ENCODE measurements at places on chromosomes 2 and 18. TPM values are rescaled to one million over a fixed set of nuclear protein-coding genes. Genes with fewer than 3 reads are reported as not detected.
A peak's percentile ranks its signal among the peaks of the same experiment; 100 is the strongest.

Gene DHRS9
- total RNA-seq, result 4.8 TPM

Gene DCDC2C
- not detected for total RNA-seq

Gene CPO
- not detected for total RNA-seq

- no peak overlapping the region for H3K4me3 ChIP-seq
- H3K4me1 ChIP-seq, result peaks cover 4% of the 10 kb centered on the region
- peak; percentile 41 for DNase-seq
- H3K27ac ChIP-seq, result no peak overlapping the region
- H3K27me3 ChIP-seq, result no peaks in the 10 kb centered on the region
Observed at GRCh38 chr2:159807183-159808031, 9.4 kb upstream of the CD302 start.

Gene SGPP2
- total RNA-seq, result 9.4 TPM

- no peak overlapping the region for H3K27ac ChIP-seq
- H3K4me3 ChIP-seq, result no peak overlapping the region
- no peak for DNase-seq
- peaks cover 9% of the 10 kb centered on the region for H3K4me1 ChIP-seq
- peaks cover 35% of the 10 kb centered on the region for H3K27me3 ChIP-seq
Observed at GRCh38 chr18:12401881-12402280, 5.8 kb upstream of the PRELID3A start.

- peak overlapping the region; percentile 87 for H3K27ac ChIP-seq
Observed at GRCh38 chr2:135820003-135820618, 16.9 kb downstream of the LCT start.

Gene DSC3
- total RNA-seq, result not detected

- peaks cover 5% of the 10 kb centered on the region for H3K27me3 ChIP-seq
- no peak overlapping the region for H3K4me3 ChIP-seq
- H3K27ac ChIP-seq, result peak overlapping the region; percentile 79
Observed at GRCh38 chr18:58541789-58542425, 87.0 kb downstream of the ALPK2 start.

GRCh38 chr18:48921305-48922225 is 29.2 kb downstream of the SMAD7 start:
- H3K27ac ChIP-seq, result no peak overlapping the region
- peak; percentile 7 for DNase-seq
- no peaks in the 10 kb centered on the region for H3K27me3 ChIP-seq
- H3K4me1 ChIP-seq, result peaks cover 43% of the 10 kb centered on the region
- H3K4me3 ChIP-seq, result no peak overlapping the region

Gene TLX2
- 0.18 TPM for total RNA-seq

Gene SH3BP4
- total RNA-seq, result 0.32 TPM
